ENCODE measurements at places on chromosomes 3 and 15. TPM values are rescaled to one million over a fixed set of nuclear protein-coding genes. Genes with fewer than 3 reads are reported as not detected.

The RBM6 gene
- total RNA-seq = 32.7 TPM

The IL17RE gene
- total RNA-seq = 0.14 TPM

The CAMK1 gene
- 34.3 TPM for total RNA-seq

The MUC20 gene
- 0.74 TPM for total RNA-seq

The SUSD5 gene
- total RNA-seq = 3.6 TPM

The ADAMTS17 gene
- 0.09 TPM for total RNA-seq

The MB21D2 gene
- 11.9 TPM for total RNA-seq

The ABHD2 gene
- 26.7 TPM for total RNA-seq

The UROC1 gene
- total RNA-seq = not detected

The AGBL1 gene
- total RNA-seq = not detected

The MKRN3 gene
- 1.4 TPM for total RNA-seq

The TGM5 gene
- not detected for total RNA-seq

The UNC13C gene
- total RNA-seq = not detected

The RETNLB gene
- not detected for total RNA-seq

The KIF15 gene
- total RNA-seq = 1.8 TPM

The KLHL40 gene
- total RNA-seq = not detected

The MINAR1 gene
- 0.57 TPM for total RNA-seq

The MFGE8 gene
- 242 TPM for total RNA-seq

The NR1I2 gene
- total RNA-seq = not detected

The CPNE4 gene
- total RNA-seq = not detected

The XCR1 gene
- under 0.01 TPM for total RNA-seq

The COL8A1 gene
- total RNA-seq = 185 TPM

The GOLIM4 gene
- 69.0 TPM for total RNA-seq

The FBXL22 gene
- total RNA-seq = 1.4 TPM
